ENCODE measurements at places on chromosomes 11 and 22.
A peak's percentile ranks its signal among the peaks of the same experiment; 100 is the strongest.

DNA sequence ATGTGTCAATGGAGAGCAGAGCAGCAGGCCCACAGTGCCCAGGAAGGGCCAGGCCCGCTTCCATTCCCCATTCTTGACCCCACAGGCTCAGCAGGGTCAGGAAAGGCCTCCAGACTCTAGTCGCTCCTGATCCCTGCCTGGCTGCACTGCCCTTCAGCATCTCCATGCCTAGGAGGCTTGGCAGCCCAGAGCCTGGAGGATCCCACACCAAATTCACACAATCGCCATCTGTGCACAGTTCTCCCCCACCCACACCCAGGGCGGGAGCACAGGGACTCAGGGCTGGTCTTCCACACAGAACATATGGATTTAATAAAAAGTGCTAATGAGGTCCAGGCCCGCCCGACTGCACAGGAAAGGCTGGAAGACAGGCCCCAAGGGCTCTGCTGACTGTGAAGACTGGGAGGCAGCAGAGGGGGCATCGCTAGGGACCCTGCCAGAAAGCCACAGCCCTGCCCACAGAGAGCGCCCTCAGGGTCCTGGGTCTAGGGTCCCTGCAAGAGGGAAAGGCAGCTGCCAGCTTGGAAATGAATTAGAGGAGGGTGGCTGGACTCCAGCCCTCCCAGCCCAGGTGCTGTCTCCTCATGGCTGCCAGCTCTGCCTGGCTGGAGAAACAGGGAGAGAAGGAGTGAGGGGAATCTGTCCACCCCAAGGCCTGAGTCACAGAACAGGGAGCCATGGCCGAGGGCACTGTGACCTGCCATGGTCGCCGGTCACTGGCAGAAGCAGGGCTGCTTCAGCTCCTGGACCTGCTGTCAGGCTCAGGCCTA is 39.7 kb downstream of the DKK3 start:
- DNase-seq: no peak

DNA sequence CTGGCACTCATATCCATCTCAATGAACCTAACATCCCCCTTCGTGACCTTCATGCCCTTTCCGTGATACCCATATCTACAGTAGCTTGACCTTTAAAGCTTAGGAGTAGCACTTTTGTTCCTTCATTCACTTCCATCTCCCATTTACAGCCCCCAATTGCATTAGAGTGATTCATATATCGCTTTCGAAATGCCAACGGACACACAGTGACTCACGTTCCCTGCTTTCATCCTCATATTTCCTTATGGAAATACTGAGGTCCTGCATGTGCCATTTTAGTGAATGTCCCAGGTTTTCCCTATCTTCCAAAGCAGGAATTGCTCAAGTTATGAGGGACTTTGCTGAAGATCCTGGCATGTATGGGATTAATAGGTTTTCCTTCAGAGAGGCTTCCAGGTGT is 44.3 kb upstream of the CEP126 start:
- peak; percentile 88 for DNase-seq

- no peak for DNase-seq
Measured at GRCh38 chr22:37578002-37578401, 1.9 kb downstream of the LGALS2 start.

GRCh38 chr11:128431931-128432330 is 155.4 kb downstream of the ETS1 start:
- no peak for DNase-seq

GRCh38 chr22:26849575-26849974 is 192.2 kb downstream of the MIAT start:
- DNase-seq: no peak

GRCh38 chr11:123559523-123559955 is 94.9 kb downstream of the SCN3B start:
- no peak for DNase-seq

GRCh38 chr22:36405671-36406538 is 18.1 kb upstream of the MYH9 start:
- DNase-seq: peak; percentile 81
